GM23248 (cell line): ENCODE measurements at places on chromosomes 1 and 21. TPM values are rescaled to one million over a fixed set of nuclear protein-coding genes. Genes with fewer than 3 reads are reported as not detected.

ACKR1 gene
- total RNA-seq, result not detected in 2 replicates

TINAGL1 gene
- 3.5 and 4.7 TPM in 2 replicates for total RNA-seq

GRCh38 chr1:50181027-50181663, 72.4 kb downstream of the ELAVL4 start:
- peak; percentile 51 for DNase-seq

DNA sequence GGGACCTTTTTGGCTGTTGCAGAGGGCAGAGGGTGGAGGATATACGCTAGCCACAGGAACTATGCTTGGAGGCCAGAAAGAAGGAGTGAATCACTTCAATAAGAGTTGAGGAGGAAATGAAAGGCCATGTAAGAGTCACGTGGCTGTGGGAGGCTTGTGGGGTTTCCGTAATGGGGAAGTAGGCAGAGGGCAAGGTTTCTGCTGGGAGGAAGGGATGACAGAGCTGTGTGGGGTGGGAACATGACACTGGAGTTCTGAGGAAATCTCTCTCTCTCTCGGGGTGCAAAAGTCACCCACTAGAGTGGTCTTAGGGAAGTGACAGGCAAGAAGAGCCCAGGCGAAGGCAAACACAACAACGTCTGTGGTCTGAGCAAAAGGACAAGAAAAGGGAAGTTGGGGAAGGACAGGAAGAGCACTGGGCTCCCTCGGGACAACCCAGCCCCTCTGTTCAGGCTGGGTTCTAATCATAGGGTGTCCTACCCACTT, 3.9 kb upstream of the CD1C start:
- DNase-seq, result peak; percentile 7

DNA sequence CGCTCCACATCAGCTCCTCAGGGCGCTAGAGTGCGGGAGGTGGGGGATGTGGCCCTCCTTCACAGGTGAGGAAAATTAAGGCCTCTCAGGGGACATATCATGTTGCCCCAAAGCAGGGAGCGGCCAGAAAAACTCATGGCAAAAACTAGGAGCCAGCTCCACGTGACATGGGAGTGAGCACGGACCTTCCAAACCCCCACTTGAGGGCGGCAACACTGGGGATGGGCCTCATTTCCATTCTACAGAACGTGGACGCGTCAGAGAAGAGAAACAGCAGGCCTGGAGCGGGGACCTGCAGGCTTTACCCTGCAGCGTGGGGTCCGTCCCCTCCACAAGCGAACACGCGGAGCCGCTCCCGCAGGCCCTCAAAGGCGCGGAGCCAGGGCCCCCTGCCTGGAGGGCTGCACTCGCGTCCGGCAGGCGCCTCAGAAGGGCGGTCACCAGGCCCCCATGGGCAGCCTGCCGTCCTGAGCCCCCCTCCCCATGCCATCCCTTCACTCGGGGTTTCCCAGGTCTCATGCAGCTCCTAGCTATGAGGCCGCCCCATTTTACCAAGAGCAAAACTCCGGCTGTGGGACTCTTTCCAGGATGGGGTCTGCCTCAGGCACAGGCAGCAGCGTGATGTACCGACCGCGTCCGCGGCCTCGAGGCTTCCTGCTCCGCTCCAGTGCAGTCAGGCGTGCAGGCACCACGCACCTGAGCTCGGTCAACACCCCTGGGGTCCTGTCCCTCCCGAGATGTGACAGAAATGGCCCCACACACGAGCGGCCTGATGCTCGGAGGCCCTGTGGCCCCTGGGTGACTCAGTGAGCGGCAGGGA, 5.5 kb downstream of the CFAP410 start:
- no peak for DNase-seq

F13B gene
- total RNA-seq, result not detected in 2 replicates

DNA sequence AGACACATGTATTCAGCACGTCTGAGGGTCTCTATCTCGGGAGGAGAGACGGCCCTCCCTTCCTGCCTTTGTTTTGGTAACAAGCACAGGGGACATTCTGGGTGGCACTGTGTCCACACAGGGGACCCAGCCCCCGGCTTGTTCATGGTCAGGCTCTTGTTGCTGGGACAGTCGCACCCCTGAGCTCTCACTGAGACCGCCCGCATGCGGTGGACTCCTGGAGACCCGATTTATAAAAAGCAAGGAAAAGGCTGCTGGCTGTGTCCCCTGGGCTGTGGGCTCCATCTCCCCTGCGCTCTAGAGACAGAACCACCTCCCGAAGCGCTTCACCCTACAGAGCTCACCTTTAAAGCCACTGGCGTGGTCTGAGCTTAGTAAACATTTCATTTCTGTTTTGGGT, 103.4 kb downstream of the WDR4 start:
- no peak for DNase-seq

DNA sequence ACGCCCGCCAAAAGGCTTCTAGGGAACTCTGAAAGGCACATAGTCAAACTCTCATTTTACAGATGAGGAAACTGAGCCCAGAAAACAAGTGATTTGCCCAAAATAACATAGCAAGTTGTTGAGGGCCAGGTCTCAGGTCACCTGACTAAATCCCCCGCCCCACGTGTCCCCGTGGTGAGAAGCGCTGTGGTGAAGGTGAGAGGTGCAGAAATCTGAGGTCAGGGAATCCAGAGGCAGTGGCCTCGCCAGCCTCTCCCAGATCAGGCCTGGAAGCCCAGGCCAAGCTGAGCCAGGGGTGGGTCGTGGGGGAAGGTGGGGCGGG, 5.1 kb downstream of the HDGF start:
- DNase-seq, result no peak

DNA sequence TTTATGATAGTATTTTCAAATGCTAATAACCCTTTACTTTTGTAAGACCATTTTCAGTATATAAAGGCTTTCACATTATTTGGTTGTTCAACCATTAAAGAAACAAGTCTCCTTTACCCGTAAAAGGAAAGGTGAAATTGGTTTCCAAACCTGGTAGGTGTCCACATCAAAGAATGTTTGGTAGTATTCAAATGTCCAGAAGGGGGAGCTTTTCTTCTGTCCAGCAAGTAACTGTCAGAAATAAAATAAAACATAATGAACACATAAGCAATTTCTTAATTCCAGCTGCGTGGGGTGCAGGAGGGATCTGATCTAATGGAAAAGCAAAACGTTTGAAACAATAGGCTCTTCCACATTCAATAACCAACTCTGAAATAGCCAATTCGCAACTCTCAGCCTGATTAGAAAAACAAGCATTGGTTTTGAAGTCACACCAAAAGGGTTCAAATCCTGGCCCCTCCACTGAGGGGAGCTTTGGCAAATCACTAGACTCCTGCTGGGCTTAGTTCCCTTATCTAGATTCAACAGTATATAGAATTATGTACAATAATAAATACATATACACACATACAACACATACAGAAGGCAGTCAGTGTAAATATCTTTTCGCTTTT, 11.0 kb downstream of the YIPF1 start:
- DNase-seq, result peak; percentile 74
